ENCODE measurements at places on chromosomes 3 and 15.

DNA sequence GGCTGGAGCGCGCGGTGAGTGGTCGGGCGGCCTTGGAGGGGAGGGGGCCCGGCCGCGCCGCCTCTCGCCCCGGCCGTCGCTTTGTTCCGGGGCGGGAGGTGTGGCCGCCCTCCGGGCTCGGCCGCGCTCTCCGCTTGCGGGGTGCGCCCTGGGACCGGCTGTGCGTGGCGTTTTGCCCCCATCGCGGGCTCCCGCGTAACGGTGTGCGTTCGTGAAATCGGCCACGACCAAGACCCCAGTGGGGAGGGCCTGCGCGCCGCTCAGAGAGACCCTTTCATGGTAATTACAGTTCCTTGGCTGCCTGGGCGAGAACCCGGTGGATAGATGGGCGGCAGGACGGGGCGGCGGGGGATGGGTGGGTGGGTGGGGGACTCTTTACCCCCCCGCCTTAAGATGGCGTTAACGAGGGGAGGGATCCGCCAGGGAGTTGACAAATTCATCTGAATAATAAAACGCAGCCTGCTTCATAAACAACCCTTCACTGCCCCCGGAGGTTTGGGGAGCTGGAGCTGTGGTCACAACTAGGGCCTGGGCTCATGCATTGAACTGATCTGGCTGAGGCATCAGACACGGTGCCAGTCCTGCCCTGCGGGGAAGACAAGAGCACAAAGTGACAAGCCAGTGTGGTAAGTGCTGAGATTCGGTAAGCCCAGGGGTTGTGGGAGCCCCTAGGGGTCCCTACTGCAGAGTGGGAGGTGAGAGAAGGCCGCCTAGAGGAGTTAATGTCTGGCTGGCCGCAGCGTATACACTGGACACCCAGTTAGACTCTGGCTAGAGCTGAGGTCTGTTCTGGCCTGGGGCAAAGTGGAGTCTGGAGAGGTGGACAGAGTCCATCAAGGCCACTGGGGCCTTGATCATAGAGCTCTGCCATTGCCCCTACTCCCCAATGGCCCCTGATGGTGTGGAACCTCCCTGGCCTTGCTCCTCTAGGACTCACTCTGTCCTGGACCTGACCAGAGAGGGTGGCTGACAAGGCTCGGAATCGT, 668 bp downstream of the MRAS start:
- no peak for DNase-seq

- DNase-seq: no peak
Measured at GRCh38 chr3:44932986-44933944, 42.7 kb downstream of the ZDHHC3 start.

- no peak for DNase-seq
Measured at GRCh38 chr3:147397155-147397874, 9.0 kb downstream of the ZIC4 start.

DNA sequence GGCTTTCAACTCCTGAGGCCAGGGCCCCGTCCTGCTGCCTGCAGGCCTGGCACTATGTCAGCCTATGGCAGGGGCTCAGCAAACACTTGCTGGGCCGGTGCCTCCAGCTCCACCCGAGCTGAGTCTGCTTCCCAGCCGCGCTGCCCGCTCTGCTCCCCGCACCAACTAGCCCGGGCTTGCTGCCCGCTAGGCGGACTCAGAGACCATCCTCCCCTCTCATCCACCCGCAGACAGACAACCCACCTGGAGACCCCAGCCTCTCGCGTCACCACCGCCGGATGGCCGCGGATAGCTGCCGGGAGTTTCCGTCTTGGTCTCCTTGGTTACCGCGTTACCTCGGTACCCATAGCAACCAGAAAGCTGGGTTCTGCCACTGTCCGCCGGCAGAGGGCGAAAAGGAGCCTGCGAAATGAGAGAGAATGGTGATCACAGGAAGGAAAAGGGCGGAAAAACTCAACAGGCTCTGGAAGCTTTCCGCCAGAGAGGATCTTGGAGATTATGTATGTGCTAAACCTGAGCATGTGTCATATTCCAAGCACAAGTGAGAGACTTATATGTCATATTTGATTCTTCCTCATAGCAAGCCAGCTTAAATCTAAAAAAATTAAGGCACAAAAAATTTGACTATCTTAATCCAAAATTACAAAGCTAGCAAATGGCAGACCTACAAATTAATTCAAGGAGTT, at the start of gene ZBBX:
Gene ZBBX, minus strand, starts transcription at position 294 of the 686 bp plus-strand sequence. CDS start 7,396 bp downstream, outside the sequence.
- DNase-seq: peak; percentile 78

DNA sequence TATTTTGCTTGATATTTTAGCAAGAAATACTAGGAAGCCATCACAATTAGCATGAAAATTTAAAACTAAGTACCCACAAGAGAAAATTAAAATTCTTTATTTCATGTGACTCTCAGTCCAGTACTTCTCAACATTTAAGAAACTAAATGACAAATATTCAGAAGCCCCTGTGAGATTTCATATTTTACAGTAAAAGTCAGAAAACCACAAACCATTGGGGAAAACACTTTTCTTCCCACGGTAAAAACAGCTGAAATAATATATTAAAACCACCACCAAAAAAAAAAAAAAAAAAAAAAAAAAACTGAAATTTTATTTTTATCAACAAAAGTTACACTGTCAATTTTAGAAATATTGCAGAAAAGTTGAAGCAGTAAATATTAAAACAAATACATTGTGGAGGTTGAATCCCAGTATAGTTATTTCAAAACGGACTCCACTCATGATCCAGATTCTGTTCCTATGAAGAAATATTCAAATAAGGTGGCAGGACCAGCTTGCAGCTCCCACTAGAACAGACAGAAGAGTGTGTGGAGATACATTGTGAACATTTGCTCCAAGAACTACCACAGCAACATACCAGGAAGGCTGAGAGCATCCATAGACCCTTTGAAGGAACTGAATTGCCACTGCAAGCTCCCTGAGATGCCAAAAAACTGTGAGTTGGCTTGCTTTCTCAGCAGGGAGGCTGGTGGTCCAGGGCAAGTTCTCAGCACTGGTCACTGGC, 308.2 kb downstream of the CTNNB1 start:
- DNase-seq: no peak

DNA sequence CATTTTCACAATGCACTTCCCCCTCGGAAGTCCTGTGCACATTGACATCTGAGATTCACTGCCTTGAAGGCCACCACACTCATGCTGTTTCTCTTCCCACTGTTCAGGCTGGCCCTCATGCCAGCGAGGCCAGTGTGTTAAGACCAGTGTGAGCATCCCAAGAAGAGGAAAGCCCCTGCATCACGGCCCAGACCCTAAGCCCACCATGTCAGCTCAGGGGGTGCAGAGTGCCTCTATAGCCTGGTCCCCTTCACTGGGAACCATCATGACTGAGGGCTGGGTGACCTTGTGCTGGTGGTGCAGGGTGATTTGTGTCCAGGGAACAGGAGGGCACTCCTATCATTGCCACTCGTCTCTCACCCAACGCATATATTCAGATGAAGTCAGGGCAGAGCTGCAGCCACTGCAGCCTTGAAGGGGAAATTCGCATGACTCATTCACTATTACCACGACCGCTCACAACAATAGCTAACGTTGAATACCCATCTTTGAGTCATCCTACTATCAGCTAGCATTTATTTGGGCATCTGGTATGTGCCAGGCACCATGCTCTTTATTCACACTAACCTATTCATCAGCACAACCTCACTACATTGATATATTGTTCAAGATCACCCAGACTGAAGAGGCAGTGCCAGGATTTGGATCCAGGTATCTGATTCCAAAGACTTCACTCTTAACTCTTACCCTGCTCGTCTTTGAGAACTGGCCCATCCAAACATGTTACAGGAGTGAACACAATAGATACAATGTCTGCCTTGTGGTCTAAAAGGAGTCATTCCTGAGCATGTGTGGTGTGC, 58.8 kb upstream of the SLC6A11 start:
- no peak for DNase-seq

DNA sequence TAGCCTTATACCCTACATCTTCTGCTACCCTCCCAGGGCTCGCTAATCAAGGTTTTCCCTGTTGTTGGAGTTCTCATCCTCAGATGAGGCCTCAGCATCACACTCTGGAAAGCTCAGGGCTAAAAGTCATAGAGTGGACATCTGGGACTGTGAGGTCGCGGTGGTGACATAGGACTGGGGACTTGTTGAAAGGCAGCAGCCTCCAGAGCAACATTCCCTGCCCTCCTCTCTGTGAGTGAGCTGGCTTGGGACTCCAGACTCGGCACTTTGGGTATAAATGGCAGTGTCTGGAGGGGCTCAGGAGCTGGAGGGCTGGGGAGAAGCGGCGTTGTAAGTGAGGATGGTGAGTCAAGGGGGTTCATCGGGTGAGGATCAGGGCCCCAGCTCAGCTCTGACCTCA, 2.7 kb downstream of the CA12 start:
- no peak for DNase-seq

GRCh38 chr15:22880068-22880980, 41.9 kb downstream of the NIPA2 start:
- no peak for DNase-seq

- DNase-seq: no peak
Measured at GRCh38 chr3:157249606-157250005, 89.7 kb upstream of the CCNL1 start.

DNA sequence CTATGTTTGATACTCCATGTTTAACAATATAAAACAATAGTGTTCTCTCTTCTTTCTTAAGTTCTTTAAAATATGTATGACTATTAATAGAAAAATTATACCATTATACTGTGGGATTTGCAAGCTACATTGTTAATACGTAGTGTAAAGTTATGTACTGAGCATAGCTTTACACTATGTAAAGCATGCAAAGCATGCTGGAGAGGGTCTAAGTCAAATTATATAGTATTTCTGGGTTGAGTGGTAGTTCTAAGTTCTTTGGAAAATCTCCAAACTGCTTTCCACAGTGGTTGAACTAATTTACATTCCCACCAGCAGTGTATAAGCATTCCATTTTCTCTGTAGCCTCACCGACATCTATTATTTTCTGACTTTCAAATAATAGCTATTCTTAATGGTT, 253.0 kb downstream of the RAP2B start:
- DNase-seq: no peak

- no peak for DNase-seq
Measured at GRCh38 chr3:34200576-34200975, 402.1 kb downstream of the PDCD6IP start.

DNA sequence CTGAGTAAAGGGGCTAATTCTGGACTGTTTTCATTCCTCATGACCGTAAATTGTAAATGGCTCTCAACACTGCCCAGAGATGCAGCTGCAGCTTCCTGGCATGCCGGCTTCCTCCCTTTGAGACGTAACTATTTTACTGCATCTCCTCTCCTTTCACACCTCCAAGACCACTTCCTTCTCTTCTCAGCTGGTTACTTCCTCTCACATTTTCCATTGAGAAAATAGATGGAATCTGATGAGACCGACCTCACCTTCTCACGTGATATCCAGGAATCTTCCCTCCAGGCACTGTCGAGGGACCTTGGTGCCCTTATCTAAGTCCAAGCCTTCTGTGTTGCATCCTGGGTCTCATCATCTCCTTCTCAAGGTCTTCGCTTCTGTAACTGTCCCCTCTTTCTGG, 12.7 kb downstream of the LYSMD4 start:
- DNase-seq: no peak

DNA sequence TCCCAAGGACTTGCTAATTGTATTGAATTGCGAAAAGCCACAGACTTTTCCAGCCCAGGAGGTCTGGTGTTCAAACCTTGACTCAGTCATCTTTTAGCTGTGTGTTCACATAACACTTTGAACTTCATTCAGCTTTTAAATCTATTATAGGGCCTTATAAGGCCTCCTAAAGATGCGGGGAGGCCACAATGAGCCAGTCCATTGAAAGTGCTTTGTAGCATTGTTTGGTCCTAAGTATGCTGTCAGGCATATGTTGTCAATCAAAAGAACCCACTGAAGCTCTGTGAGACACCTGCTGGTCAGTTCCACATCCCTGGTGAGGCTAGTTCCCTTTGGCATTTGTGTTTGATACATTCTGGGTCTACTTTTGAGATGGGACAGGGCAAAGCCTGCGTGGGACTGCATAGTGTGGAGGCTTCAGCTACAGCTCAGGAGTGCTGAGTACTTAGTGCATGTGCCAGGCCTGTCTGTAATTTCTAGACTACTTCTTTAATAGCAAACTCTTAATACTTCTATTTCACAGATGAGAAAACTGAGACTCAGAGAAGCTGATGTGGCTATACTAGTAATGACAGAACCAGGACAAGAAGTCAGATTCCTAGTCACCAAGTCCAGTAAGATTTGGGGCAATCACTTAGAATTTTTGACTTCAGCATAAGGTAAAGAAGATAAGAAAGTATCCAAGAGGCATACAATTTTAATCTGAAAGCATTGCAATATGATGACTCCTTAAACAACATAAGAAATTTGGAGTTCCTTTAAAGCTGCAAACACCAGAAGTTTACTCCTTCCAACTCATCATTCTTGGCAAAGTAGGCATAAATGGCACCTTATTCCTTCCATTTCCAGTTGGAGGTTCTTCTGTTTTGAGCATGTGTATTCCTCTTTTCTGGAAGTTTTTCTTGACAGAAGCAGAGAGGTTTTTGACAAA, 213.0 kb downstream of the PDCD6IP start:
- no peak for DNase-seq

GRCh38 chr3:166993015-166993630, 387.0 kb downstream of the ZBBX start:
- DNase-seq: no peak

GRCh38 chr3:94004301-94004910, 24.0 kb downstream of the STX19 start:
- DNase-seq: peak; percentile 57
